ENCODE measurements at places on chromosomes 5 and 9. TPM values are rescaled to one million over a fixed set of nuclear protein-coding genes. Genes with fewer than 3 reads are reported as not detected.

The OR1Q1 gene
- total RNA-seq: not detected

The OBP2B gene
- total RNA-seq: not detected

The RNF208 gene
- total RNA-seq: not detected

The CRB2 gene
- not detected for total RNA-seq

The C6 gene
- not detected for total RNA-seq

The SLC34A1 gene
- not detected for total RNA-seq

The UBE2QL1 gene
- not detected for total RNA-seq
